Effector memory CD4-positive, alpha-beta T cell (primary cell): ENCODE measurements at places on chromosomes 12 and 14.

DNA sequence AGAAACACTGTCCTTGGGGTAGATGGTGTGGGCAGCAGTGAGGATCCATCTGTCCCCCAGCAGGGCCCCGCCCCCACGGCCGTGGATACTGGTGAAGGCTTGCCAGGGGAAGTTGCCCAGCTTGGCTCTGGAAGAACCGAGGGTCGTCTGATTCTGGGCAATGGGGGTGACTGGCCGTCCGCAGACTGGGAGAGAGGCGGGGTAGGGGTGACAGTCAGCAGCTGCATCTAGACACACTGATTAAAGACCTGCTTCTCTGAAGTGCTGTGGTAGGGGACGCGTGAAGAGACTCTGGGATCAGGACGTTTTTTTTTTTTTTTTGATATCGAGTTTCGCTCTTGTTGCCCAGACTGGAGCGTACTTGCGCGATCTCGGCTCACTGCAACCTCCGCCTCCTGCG, 4.7 kb upstream of the C1R start:
- H3K4me1 ChIP-seq, result peaks cover 4% of the 10 kb centered on the region
- no peak overlapping the region for H3K4me3 ChIP-seq
- H3K27ac ChIP-seq, result no peak overlapping the region
- peaks cover 14% of the 10 kb centered on the region for H3K36me3 ChIP-seq
- H3K27me3 ChIP-seq, result no peaks in the 10 kb centered on the region

DNA sequence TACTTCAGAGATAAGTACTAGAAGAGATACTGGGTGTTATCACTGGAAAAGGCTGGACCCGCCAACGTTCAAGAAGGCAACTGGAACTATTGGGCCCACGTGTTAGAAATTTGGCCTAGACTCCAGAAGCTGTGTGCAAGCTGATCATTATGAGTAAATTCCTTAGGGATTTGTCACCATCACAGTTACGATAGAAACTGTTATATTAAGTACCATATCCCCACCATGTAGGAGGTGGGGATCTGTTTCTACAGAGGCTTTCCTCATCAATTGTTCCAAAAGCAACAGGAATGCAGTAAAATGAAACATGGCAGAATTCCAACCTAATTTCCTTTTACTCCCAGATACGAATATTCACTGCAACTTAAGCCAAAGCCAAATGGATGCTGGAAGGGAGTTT, 170.7 kb downstream of the NOVA1 start:
- no peak overlapping the region for H3K27ac ChIP-seq
- H3K4me1 ChIP-seq, result no peaks in the 10 kb centered on the region
- H3K36me3 ChIP-seq, result no peaks in the 10 kb centered on the region
- no peak overlapping the region for H3K4me3 ChIP-seq
- no peaks in the 10 kb centered on the region for H3K27me3 ChIP-seq

DNA sequence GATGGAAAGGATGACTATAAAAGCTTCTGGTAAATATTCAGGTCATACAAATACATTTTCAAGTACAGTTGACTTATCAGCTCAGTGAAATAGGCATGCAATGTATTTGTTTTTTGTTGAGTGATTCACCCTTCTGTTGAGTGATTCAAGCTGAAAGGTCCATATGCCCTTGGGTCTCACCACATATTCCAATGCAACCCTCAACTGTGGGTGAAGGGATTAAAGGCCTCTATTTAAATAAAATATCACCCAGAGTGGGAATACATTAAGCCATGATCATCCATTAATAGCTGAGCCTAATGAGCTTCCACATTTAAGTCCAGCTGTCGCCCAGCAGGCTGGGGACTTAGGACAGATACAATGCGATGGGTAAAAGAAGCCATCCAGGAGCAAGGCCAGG, 120.2 kb downstream of the CRACR2A start:
- H3K27me3 ChIP-seq, result no peaks in the 10 kb centered on the region
- H3K27ac ChIP-seq, result no peak overlapping the region
- no peaks in the 10 kb centered on the region for H3K4me1 ChIP-seq
- no peak overlapping the region for H3K4me3 ChIP-seq
- no peak for DNase-seq

DNA sequence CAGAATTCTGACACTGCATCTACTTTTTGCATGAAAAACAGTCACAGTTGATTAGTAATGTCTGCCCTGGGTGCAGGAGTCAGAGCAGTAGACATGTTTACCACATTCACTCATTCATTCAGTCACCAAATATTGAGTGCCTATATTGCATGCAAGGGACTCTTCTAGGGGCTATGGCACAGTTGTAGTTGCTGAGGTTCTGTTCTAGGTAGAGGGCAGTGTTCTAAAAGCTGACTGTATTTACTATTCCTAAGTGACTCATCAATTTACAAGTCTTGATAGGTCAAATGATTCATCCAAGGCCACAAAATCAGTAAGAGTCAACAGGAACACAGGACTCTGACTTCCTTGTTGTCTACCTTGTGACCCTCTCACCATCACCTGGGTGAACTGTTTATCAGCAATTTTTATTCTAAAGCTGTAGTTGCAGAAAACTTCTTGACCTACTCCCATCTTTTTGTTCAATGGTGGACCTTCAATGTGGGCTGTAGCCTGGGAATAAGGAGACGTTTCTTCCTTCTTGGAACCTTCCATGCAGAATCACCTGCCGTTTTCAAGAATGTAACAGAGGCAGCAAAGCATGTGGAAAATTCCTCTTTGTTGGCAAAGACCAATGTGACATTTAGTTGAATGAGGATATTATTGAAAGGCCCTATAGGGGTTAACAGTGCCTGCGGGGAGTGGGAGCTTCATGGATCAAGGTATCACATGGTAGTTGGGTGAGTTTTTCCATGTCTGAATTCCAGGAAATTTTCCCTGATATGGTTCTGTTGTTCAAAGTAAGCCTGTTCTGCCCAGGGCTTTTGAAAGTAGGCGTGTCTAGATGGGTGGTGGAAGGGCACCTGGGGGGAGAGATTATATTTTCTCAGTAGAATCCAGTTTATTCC, 223.2 kb downstream of the KTN1 start:
- no peaks in the 10 kb centered on the region for H3K27me3 ChIP-seq
- no peaks in the 10 kb centered on the region for H3K36me3 ChIP-seq
- peaks cover 12% of the 10 kb centered on the region for H3K4me1 ChIP-seq
- no peak overlapping the region for H3K4me3 ChIP-seq
- no peak for DNase-seq

DNA sequence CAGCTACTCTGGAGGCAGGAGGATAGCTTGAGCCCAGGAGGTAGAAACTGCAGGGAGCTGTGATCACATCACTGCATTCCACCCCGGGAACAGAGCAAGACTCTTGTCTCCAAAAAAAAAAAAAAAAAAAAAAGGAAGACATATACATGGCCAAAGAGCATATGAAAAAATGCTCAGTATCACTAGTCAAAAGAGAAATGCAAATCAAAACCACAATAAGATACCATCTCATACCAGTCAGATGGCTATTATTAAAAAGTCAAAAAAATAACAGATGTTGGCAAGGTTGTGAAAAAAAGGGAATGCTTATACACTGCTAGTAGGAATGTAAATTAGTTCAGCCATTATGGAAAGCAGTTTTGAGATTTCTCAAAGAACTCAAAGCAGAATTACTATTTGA, 174.8 kb upstream of the ATF7IP start:
- no peak overlapping the region for H3K4me3 ChIP-seq
- H3K27me3 ChIP-seq, result no peaks in the 10 kb centered on the region
- no peak overlapping the region for H3K27ac ChIP-seq

GRCh38 chr14:54387328-54387727, 9.5 kb upstream of the CDKN3 start:
- H3K36me3 ChIP-seq, result no peaks in the 10 kb centered on the region
- no peak for DNase-seq
- no peaks in the 10 kb centered on the region for H3K4me1 ChIP-seq
- H3K4me3 ChIP-seq, result no peak overlapping the region

GRCh38 chr14:79204591-79204990, 1006.7 kb downstream of the DIO2 start:
- no peak overlapping the region for H3K27ac ChIP-seq
- no peaks in the 10 kb centered on the region for H3K27me3 ChIP-seq
- H3K36me3 ChIP-seq, result no peaks in the 10 kb centered on the region
- H3K4me1 ChIP-seq, result no peaks in the 10 kb centered on the region
- DNase-seq, result no peak
- H3K4me3 ChIP-seq, result no peak overlapping the region

DNA sequence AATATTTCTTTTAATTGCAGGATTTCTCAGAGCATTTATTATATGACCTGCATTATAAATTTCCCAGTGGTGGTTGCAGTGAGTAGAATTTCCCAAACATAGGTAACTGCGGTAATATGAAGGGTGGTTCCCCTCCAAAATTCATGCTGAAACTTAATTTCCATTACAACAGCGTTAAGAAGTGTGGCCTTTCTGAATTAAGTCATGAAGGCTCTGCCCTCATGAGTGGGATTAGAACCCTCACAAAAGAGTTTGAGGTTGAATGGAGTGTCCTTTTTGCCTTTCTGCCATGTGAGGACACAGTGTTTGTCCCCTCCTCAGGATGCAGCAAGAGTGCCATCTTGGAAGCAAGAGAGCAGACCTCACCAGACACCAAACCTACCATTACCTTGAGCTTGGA, 233.6 kb downstream of the KTN1 start:
- no peak overlapping the region for H3K27ac ChIP-seq
- H3K36me3 ChIP-seq, result no peaks in the 10 kb centered on the region
- no peaks in the 10 kb centered on the region for H3K4me1 ChIP-seq
- no peak for DNase-seq
- no peak overlapping the region for H3K4me3 ChIP-seq
- H3K27me3 ChIP-seq, result no peaks in the 10 kb centered on the region

DNA sequence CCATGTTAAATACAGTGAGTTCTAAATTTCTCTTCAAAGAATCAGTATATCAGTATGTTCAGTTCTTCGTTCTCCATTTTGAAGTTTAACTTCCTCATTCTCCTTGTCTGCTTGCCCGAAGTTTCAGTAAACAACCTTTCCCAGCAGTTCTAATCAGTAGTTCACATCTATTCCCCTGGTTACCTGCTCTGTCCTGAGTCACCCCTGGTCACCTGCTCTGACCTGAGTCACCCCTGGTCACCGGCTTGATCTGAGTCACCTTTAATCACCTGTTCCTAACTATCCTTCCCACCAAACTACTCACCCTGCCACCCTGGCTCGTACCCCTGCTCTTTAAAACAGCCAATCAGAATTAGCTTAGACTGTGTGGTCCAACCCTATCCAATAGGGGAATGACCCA, 9.4 kb upstream of the OR10G3 start:
- no peaks in the 10 kb centered on the region for H3K36me3 ChIP-seq
- no peak for DNase-seq
- H3K4me3 ChIP-seq, result no peak overlapping the region
- no peak overlapping the region for H3K27ac ChIP-seq
- H3K4me1 ChIP-seq, result no peaks in the 10 kb centered on the region

DNA sequence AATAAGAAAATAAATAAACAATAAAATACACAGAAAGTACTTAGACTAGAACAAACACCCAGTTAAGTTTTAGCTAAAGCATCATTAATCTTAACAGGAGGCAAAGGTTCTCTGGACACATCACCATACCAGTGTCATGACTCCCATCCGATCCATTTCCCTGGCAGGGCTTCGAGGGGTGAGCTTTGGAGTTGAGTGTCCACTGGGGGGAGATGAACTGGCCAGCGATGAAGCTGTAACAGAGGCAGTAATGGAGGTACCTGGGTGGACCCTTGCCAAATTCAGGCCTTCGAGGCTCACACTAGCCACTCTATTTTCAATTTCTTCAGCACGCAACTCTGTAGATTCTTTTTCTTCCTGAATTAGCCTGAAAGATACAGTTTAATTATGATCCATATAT, 269.5 kb downstream of the ACSS3 start:
- no peaks in the 10 kb centered on the region for H3K4me1 ChIP-seq
- no peak overlapping the region for H3K4me3 ChIP-seq
- no peaks in the 10 kb centered on the region for H3K27me3 ChIP-seq
- DNase-seq, result no peak
- no peaks in the 10 kb centered on the region for H3K36me3 ChIP-seq

DNA sequence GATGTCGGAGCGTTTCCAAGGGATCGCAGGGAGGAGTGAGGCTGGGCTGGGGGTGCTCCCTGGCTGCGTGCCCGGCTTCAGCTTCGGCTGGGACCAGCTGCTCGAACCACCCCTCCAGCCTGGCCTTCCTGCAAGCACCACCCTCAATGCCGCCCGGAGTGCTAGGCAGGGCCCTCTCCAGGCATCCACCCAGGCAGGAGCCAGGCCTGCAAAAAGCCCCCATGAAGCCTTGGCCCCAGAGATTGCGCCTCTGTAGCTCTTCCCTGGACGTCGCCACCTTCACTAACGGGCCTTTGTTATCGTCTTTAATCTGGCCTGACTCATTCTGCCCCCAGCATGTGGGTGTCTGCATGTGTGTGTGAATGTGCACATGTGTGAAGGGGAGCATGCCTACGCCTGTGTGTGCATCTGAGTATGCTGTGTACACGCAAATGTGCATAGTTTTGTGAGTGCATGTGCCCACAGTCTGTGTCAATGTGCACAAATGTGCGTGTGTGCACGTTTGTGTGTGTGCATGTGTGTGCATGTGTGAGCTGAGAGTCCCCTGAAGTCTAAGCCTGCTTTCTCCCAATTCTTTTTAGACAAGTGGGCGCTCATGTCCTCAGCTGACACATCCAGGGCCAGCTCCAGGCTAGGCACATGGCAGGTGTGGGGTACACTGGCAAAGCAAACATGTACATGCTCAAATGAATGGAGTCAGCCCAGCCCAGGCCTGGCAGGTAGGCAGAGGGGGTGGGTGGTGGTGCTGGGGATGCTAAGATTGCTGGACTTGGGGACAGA, 195.4 kb upstream of the C14orf180 start:
- no peaks in the 10 kb centered on the region for H3K36me3 ChIP-seq
- H3K4me1 ChIP-seq, result peaks cover 6% of the 10 kb centered on the region
- no peaks in the 10 kb centered on the region for H3K27me3 ChIP-seq
- no peak overlapping the region for H3K27ac ChIP-seq
- no peak overlapping the region for H3K4me3 ChIP-seq

DNA sequence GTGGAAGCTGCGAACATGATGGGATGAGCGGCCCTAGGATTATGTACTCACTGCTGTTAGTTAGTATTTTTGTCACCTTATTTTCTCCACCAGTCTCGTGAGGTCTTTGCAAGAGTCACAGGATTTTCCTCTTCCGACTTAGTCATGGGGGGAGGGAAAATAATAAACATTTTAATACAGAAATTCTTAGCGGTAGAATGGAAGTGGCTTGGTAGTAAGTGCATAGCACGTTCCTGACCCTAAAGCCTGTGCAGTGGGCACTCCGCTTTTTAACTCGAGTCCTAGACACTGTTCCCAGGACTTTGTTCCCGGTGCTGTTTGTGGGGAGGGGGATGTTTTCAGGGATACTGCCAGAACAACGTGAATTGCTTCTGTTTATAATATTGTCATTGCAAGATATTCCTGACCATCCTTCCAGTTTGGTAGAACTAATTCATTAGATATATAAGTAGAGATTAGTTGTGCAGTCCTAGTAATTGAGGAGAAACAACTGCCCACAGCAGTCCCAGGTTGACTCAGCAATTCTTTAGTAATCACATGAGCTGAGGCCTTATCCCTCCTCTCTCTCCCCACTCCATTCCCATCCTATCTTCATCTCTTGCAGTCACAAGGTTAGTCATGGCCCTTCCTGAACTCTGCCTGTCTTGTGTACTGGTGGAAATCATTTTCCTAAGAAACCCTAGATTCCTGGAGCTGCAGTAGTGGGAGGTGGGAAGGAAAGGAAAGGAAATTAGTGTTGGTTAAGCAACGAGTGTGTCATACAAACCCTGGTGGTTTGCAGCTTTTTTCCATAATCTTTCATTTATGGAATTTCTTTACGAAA, 799 bp downstream of the SLC38A6 start:
- H3K27me3 ChIP-seq, result no peaks in the 10 kb centered on the region
- H3K36me3 ChIP-seq, result no peaks in the 10 kb centered on the region
- H3K27ac ChIP-seq, result peak overlapping the region; percentile 84
- H3K4me1 ChIP-seq, result peaks cover 10% of the 10 kb centered on the region
- peak overlapping the region; percentile 97 for H3K4me3 ChIP-seq
